ENCODE measurements at places on chromosomes 6 and 20.

- no peaks in the 10 kb centered on the region for H3K4me1 ChIP-seq
- peaks cover 4% of the 10 kb centered on the region for H3K27me3 ChIP-seq
- DNase-seq: no peak
These were observed 59.9 kb upstream of the TENT5A start for GRCh38 chr6:81812401-81812800.

GRCh38 chr6:133428295-133428694, 187.1 kb downstream of the EYA4 start:
- no peaks in the 10 kb centered on the region for H3K4me1 ChIP-seq
- no peaks in the 10 kb centered on the region for H3K36me3 ChIP-seq
- DNase-seq: no peak

DNA sequence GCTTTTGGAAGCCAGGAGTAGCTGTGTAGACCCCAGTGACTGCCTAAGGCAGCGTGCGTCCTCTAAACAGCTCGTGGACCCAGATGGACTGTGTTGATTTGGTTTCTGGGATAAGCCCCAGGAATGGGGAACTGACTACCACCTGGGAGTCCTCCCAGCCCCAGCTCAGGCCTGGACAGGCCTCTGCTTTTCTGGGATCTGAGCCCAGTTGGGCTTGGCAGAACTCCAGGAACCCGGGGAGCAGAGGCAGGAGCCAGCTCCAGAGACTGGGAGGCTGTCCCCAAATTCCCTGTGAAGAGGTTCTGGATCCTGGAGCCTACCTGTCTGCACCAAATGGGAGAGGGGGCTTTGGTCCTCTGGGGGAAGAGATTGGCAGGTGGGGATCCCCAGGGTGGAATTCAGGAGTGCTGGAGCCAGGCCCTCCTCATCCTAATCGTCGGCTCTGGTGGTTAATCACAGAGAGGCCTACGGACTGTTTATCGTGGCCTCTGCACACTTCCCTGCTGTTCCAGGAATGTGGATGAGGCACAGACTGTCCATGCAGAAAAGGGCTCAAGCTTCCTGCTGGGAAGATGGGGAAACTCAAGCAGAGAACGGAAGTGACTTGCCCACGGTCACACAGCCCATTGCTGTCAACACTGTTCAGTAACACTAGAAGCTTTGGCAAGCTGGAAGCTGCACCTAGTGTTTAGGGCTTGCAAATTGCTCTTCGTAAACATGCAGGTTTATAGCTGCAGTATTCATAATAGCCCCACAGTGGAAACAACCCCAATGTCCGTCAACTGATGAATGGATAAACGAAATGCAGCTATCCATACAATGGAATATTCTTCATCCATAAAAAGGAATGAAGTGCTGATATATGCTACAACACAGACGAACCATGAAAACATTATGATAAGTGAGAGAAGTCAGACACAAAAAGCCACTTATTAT, 100.6 kb downstream of the KCNB1 start:
- H3K27ac ChIP-seq: no peak overlapping the region
- DNase-seq: no peak
- H3K4me3 ChIP-seq: no peak overlapping the region
- no peaks in the 10 kb centered on the region for H3K36me3 ChIP-seq
- peaks cover 9% of the 10 kb centered on the region for H3K27me3 ChIP-seq

GRCh38 chr20:58553841-58554240, 38.6 kb upstream of the APCDD1L start:
- no peaks in the 10 kb centered on the region for H3K36me3 ChIP-seq
- H3K27me3 ChIP-seq: peaks cover 6% of the 10 kb centered on the region
- H3K4me1 ChIP-seq: no peaks in the 10 kb centered on the region
- DNase-seq: no peak

DNA sequence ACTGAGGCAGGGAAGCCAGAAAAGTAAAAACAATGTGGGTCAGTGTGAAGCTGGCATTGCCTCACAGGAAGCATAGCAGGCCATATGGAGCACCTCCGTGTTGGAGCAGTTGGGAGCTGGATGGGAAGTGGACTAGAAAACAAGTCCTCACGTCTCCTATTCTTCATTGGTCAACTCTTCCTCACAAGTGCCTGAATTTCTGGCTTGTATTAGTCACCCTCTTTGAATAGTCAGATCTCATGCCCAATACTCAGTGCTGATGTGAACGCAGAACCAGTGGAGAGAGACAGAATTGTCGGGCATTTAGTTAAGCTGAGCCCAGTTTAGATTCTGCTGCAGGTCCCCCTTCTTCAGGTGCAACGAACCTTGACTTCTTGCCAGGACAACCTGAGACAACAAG, 22.3 kb upstream of the RSPO3 start:
- no peak overlapping the region for H3K27ac ChIP-seq
- H3K27me3 ChIP-seq: peaks cover 7% of the 10 kb centered on the region
- no peaks in the 10 kb centered on the region for H3K4me1 ChIP-seq
- no peak overlapping the region for H3K4me3 ChIP-seq
- no peak for DNase-seq

GRCh38 chr6:159931846-159932245, 37.0 kb upstream of the IGF2R start:
- H3K4me3 ChIP-seq: no peak overlapping the region
- peaks cover 28% of the 10 kb centered on the region for H3K4me1 ChIP-seq
- H3K27me3 ChIP-seq: peaks cover 7% of the 10 kb centered on the region
- H3K27ac ChIP-seq: no peak overlapping the region

DNA sequence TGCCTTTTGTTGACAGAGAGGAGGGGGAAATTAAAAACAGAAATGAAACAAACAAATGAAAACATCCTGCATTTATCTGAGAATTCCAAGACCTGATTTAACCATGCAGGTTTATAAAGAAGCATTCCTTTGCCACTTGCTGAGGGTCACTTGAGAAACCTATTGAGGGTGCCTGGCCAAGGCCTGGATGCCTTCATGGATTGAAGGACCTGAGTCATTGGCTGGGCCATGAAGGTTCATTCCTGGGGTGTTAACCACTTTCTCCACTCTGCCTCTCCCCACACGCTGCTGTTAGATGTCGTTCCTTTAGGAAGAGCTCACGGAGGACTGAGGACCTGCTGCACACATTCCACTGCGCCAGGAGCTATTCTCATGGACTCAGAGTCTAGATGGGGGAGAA, 49.7 kb downstream of the DAAM2 start:
- no peak overlapping the region for H3K4me3 ChIP-seq
- no peaks in the 10 kb centered on the region for H3K36me3 ChIP-seq
- H3K27ac ChIP-seq: no peak overlapping the region

DNA sequence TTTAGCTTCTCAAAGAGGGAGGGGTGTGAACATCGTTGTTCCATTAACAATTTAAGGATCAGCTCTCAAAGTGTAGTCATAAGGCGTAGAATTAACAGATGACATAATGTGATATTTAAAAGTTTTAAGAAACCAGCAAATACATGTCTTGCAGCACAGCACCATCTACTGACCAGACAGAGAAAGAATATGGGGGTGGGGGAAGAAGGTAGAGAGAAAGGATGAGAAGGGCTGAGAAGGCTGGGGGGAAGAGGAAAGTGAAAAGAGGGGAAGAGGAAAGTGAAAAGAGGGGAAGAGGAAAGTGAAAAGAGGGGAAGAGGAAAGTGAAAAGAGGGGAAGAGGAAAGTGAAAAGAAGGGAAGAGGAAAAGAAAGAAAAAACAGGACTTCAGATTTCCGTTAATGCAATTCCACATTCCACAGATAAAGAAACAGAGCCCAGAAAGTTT, 80.9 kb downstream of the HAO1 start:
- H3K36me3 ChIP-seq: no peaks in the 10 kb centered on the region
- H3K27me3 ChIP-seq: peaks cover 3% of the 10 kb centered on the region
- no peak overlapping the region for H3K4me3 ChIP-seq
- no peaks in the 10 kb centered on the region for H3K4me1 ChIP-seq

- H3K36me3 ChIP-seq: no peaks in the 10 kb centered on the region
- peaks cover 2% of the 10 kb centered on the region for H3K27me3 ChIP-seq
- H3K4me1 ChIP-seq: no peaks in the 10 kb centered on the region
- DNase-seq: no peak
These were observed 38.9 kb downstream of the HNF4A start for GRCh38 chr20:44394452-44394701.

GRCh38 chr6:35473850-35474130, 5.6 kb downstream of the RPL10A start:
- H3K4me3 ChIP-seq: no peak overlapping the region
- DNase-seq: no peak
- no peak overlapping the region for H3K27ac ChIP-seq
- peaks cover 30% of the 10 kb centered on the region for H3K4me1 ChIP-seq

DNA sequence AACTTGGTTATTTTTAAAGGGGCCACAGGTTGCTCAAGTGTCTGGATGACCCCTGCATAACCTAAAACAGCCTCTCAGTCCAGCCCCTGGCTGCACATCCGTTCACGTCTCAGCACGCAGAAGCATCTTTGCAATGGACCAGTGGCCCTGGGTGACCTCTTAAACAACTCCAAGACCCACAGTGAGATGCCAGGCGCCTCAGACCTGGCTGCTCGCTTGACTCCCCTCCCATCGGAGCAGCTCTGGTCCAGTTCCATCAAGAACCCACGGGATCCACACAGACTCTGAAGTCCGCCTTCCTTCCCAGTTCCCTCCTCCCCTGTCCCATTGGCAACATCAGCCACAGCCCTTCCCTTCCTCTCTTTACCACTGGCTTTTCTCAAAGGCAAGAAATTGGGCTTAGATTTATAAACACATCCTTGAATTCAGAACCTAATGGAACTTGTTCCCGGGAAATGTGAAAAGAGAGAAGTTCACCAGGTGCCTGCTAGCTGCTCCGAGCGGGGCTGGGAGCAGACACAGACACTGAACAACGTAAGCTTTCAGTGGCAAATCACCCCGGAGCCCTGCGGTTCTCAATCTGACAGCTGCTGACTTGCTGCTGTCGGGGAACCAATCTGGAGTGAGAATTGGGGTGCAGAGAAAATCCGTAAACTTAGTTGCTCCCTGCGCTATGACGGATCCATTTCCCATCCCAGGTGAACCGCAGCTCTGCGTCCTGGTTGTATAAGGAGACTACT, 39.6 kb upstream of the MPC1 start:
- H3K4me3 ChIP-seq: no peak overlapping the region
- H3K4me1 ChIP-seq: peaks cover 33% of the 10 kb centered on the region
- H3K27me3 ChIP-seq: peaks cover 4% of the 10 kb centered on the region
- H3K27ac ChIP-seq: no peak overlapping the region
- peaks cover 7% of the 10 kb centered on the region for H3K36me3 ChIP-seq
- DNase-seq: no peak

DNA sequence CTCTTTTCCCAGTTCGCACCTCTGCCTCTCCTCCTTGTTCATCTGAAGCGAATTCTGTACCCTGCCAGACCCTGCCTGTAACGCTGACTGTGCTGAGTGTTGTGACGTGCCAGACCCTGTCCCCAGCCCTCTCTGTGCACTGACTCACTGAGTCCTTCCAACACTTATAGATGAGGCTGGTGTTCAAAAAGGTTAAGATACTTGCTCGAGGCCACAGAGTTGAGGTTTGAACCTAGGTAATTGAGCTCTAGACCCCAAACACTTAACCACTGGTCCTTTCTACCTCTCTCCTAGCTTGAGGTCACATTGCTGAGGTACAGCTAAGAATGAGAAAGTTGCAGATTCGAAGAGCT, 45.7 kb upstream of the NEDD9 start:
- no peak for DNase-seq
- no peaks in the 10 kb centered on the region for H3K27me3 ChIP-seq
- H3K4me1 ChIP-seq: peaks cover 43% of the 10 kb centered on the region
- peaks cover 31% of the 10 kb centered on the region for H3K36me3 ChIP-seq

GRCh38 chr6:152300517-152300916, 336.6 kb downstream of the SYNE1 start:
- peaks cover 8% of the 10 kb centered on the region for H3K36me3 ChIP-seq
- H3K27me3 ChIP-seq: peaks cover 4% of the 10 kb centered on the region
- peak overlapping the region; percentile 99 for H3K27ac ChIP-seq
- peaks cover 41% of the 10 kb centered on the region for H3K4me1 ChIP-seq

GRCh38 chr6:136061701-136062100, 188.4 kb downstream of the MTFR2 start:
- no peaks in the 10 kb centered on the region for H3K36me3 ChIP-seq
- no peaks in the 10 kb centered on the region for H3K4me1 ChIP-seq
- no peak overlapping the region for H3K4me3 ChIP-seq
- peaks cover 2% of the 10 kb centered on the region for H3K27me3 ChIP-seq
- no peak overlapping the region for H3K27ac ChIP-seq
- DNase-seq: no peak

GRCh38 chr6:135280375-135281136, 99.4 kb downstream of the MYB start:
- H3K27ac ChIP-seq: no peak overlapping the region
- peaks cover 13% of the 10 kb centered on the region for H3K27me3 ChIP-seq
- H3K4me3 ChIP-seq: no peak overlapping the region
- H3K4me1 ChIP-seq: peaks cover 2% of the 10 kb centered on the region
- H3K36me3 ChIP-seq: peaks cover 6% of the 10 kb centered on the region
- DNase-seq: no peak

DNA sequence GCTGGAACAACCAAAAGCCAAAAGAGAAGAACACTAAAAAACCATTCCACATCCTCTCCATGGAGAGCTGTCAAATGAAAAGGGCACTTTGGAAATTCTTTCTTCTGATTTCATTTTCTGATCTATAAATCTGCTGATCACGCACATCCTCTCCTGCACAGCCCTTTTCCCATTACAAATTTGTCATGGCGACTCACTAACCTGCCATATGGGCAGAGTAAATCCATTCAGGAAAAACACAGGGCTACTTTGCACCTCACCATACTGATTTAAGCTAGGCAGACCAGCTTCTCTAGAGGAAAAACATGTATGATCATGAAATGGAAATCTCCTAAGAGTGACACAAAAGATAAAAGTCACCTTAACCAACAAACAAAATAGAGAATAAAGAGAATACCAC, 26.0 kb downstream of the TOMM6 start:
- H3K4me3 ChIP-seq: no peak overlapping the region
- DNase-seq: no peak
- H3K36me3 ChIP-seq: no peaks in the 10 kb centered on the region
- no peak overlapping the region for H3K27ac ChIP-seq
- no peaks in the 10 kb centered on the region for H3K27me3 ChIP-seq
- H3K4me1 ChIP-seq: no peaks in the 10 kb centered on the region

- H3K27ac ChIP-seq: no peak overlapping the region
- no peaks in the 10 kb centered on the region for H3K4me1 ChIP-seq
- H3K4me3 ChIP-seq: no peak overlapping the region
- no peaks in the 10 kb centered on the region for H3K27me3 ChIP-seq
These were observed 125.7 kb upstream of the BTBD3 start for GRCh38 chr20:11791835-11792567.

DNA sequence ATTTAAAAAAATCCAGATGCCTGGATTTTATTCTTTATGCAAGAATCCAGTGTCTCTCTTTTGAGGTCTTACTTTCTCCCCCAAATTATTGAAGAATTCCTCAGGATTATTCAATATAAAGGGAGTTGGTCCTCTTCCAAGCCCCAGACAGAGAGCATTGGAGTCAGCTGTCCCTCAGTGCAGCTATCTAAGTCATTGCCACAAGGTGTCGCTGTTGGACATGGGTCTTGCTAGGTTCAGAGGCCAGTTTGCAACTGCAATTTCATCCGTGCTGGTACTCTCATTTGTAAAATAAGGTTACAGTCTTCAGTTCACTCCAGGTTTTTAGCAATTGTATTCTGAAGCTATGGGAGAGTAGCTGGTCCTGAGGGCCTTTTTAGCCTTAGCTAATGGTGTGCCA, 27.8 kb downstream of the CCN2 start:
- H3K4me1 ChIP-seq: no peaks in the 10 kb centered on the region
- peaks cover 10% of the 10 kb centered on the region for H3K27me3 ChIP-seq
- DNase-seq: no peak
- H3K36me3 ChIP-seq: no peaks in the 10 kb centered on the region
- H3K27ac ChIP-seq: no peak overlapping the region

- H3K4me1 ChIP-seq: no peaks in the 10 kb centered on the region
- H3K27ac ChIP-seq: no peak overlapping the region
- no peak overlapping the region for H3K4me3 ChIP-seq
- no peaks in the 10 kb centered on the region for H3K36me3 ChIP-seq
- H3K27me3 ChIP-seq: no peaks in the 10 kb centered on the region
- no peak for DNase-seq
These were observed 179.0 kb upstream of the FOXA2 start for GRCh38 chr20:22763257-22763906.

Measured in activated T-helper 1 cell treated with anti-CD3 and anti-CD28 coated beads, Interleukin-12 subunit alpha, Interleukin-12 subunit beta, Interleukin-2, Interleukin-4 antibody, amounts not matched to agents 30 ng/mL and 10 ng/mL and 1 ng/mL, durations not matched to agents 14 hours and 24 hours and 36 hours (primary cell).